ENCODE measurements at places on chromosomes 11 and 22.
A peak's percentile ranks its signal among the peaks of the same experiment; 100 is the strongest.

DNA sequence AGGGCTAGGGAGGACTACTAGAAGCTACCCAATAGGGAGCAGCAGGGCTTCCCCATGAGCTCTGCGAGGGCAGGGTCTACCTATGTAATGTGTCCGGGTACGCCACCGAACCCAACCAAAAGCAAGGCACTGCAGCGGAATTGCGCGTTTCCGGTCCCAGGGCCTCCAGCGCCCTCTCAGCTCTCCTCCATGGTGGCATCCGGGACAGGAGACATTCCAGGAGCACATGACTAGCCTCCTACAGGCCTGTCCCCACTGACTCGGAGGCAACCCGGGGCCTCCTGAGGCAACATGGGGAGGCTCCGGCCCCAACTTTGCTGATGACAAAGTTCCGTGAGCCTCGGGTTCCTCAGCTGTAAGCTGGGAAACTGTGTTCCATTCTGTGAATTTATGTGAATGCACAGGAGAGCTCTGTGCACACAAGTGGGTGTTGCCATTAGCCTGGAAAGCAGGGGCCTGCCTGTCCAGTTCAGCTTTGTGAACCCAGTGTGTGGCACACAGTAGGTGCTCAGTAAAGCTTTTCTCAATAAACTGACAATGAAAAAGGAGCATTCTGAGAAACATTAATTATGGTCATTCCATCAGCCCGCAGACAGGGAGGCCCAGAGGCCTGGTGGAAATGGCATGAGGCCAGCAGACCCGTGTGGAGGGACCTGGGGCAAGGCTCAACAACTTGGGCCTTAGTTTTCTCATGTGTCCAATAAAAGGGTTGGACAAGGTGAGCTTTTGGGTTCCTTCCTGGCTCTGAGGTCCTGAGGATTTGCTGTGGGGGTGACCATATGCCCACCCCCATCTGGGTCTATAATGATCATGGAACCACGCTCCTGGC, 50.3 kb downstream of the CHRDL2 start:
- no peak overlapping the region for H3K27ac ChIP-seq
- H3K4me1 ChIP-seq = no peaks in the 10 kb centered on the region
- peaks cover 8% of the 10 kb centered on the region for H3K27me3 ChIP-seq
- H3K36me3 ChIP-seq = no peaks in the 10 kb centered on the region

GRCh38 chr11:118056806-118057205, 20.1 kb upstream of the TMPRSS4 start:
- peak overlapping the region; percentile 44 for H3K27ac ChIP-seq
- peaks cover 12% of the 10 kb centered on the region for H3K4me1 ChIP-seq
- peaks cover 15% of the 10 kb centered on the region for H3K27me3 ChIP-seq
- no peak overlapping the region for H3K4me3 ChIP-seq
- H3K36me3 ChIP-seq = no peaks in the 10 kb centered on the region
- no peak for DNase-seq

DNA sequence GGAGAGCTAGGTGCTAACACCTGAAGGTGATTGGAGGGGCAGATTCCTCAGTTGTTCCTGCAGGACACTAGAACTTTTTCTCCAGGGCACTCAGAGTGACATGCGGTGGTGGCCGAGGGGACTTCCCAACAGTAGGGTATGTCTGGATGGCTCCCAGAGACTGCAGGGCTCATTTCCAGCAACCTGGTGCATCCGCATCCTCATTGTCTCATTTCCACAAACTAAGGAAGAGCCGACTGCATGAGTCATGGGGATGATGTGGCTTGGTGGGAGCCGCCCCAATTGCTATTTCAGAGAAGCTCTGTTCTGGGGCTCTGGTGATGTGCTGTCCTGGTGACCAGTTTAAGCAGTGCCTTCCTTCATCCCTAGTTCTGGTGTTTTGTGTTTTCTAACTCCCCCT, 2.8 kb upstream of the ROBO4 start:
- no peak overlapping the region for H3K4me3 ChIP-seq
- no peak for DNase-seq
- no peaks in the 10 kb centered on the region for H3K36me3 ChIP-seq
- peaks cover 42% of the 10 kb centered on the region for H3K27me3 ChIP-seq
- no peaks in the 10 kb centered on the region for H3K4me1 ChIP-seq
- no peak overlapping the region for H3K27ac ChIP-seq

- H3K27me3 ChIP-seq = no peaks in the 10 kb centered on the region
- no peaks in the 10 kb centered on the region for H3K36me3 ChIP-seq
- H3K4me3 ChIP-seq = no peak overlapping the region
- no peak for DNase-seq
Observed at GRCh38 chr22:30889268-30889995, 79.1 kb downstream of the MORC2 start.

DNA sequence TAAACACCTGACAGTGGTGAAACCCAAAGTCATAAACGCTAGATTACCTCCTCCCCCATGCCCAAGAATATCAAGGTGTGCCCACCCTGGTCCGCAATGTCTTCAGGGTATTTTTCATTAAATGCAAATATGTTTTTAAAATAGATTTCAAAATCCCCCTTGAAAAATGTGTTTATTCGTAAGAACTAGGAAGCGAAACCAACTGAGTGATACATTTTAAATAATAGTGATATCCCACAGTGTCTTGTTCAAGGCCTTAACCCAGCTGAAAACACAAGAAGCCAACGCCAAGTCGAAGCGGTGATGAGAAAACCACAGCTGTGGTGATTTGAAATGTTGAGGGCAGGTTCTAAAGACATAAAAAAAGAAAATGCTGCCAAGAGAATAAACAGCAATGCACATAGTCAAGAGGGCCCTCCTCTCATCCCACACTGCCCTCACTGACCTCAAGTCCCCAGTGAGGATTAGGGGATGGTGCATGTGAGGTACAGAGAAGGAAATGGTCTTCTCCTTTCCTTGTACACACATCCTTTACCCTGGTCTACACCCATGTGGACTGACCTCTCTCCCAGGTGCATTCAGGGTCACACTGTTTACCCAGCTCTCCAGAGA, 25.5 kb downstream of the KCNJ1 start:
- peak overlapping the region; percentile 57 for H3K27ac ChIP-seq
- peak overlapping the region; percentile 15 for H3K4me3 ChIP-seq
- no peaks in the 10 kb centered on the region for H3K27me3 ChIP-seq
- peaks cover 41% of the 10 kb centered on the region for H3K4me1 ChIP-seq
- DNase-seq = no peak

GRCh38 chr22:44365191-44365590, 52.4 kb upstream of the SHISAL1 start:
- H3K4me1 ChIP-seq = no peaks in the 10 kb centered on the region
- H3K27ac ChIP-seq = no peak overlapping the region
- no peak for DNase-seq
- H3K27me3 ChIP-seq = no peaks in the 10 kb centered on the region
- no peaks in the 10 kb centered on the region for H3K36me3 ChIP-seq
- H3K4me3 ChIP-seq = no peak overlapping the region

GRCh38 chr11:46335890-46336562, 11.2 kb upstream of the DGKZ start:
- no peak for DNase-seq
- H3K27ac ChIP-seq = no peak overlapping the region
- H3K36me3 ChIP-seq = no peaks in the 10 kb centered on the region
- peaks cover 14% of the 10 kb centered on the region for H3K4me1 ChIP-seq

GRCh38 chr11:4527926-4528325, 17.1 kb upstream of the OR52M1 start:
- no peaks in the 10 kb centered on the region for H3K36me3 ChIP-seq
- no peak overlapping the region for H3K27ac ChIP-seq
- H3K4me1 ChIP-seq = no peaks in the 10 kb centered on the region
- H3K27me3 ChIP-seq = peaks cover 56% of the 10 kb centered on the region
- no peak for DNase-seq

DNA sequence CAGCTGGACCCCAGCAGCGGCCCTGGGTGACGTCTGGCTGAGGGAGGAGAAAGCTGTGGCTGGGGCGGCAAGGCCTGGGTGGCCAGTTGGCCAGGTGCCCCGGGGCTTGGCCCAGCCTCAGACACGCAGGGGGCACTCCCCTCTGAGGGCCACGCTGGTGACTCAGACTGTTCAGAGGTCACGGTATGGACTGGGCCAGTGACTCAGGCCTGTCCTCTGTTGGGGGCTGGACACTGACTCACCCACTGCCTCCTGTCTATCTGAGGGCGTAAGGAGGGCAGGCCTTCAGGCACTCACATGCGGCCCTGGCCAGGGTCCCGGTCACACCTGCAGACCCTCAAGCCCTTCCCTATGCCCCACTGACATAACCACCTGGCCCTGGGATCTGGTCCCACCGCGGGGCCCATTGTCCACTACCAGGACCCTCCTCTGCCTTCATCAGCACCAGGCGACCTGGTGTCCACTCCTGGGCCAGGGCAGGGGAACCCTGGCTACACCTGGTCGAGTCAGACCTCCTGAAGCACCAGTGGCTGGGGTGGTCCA, 3.7 kb upstream of the MUC5AC start:
- DNase-seq = no peak
- no peak overlapping the region for H3K4me3 ChIP-seq
- no peak overlapping the region for H3K27ac ChIP-seq

GRCh38 chr11:66891851-66892660, 35.2 kb downstream of the LRFN4 start:
- H3K4me3 ChIP-seq = peak overlapping the region; percentile 0
- peak; percentile 73 for DNase-seq
- H3K27me3 ChIP-seq = peaks cover 22% of the 10 kb centered on the region
- no peaks in the 10 kb centered on the region for H3K36me3 ChIP-seq
- H3K4me1 ChIP-seq = peaks cover 9% of the 10 kb centered on the region
- H3K27ac ChIP-seq = no peak overlapping the region

DNA sequence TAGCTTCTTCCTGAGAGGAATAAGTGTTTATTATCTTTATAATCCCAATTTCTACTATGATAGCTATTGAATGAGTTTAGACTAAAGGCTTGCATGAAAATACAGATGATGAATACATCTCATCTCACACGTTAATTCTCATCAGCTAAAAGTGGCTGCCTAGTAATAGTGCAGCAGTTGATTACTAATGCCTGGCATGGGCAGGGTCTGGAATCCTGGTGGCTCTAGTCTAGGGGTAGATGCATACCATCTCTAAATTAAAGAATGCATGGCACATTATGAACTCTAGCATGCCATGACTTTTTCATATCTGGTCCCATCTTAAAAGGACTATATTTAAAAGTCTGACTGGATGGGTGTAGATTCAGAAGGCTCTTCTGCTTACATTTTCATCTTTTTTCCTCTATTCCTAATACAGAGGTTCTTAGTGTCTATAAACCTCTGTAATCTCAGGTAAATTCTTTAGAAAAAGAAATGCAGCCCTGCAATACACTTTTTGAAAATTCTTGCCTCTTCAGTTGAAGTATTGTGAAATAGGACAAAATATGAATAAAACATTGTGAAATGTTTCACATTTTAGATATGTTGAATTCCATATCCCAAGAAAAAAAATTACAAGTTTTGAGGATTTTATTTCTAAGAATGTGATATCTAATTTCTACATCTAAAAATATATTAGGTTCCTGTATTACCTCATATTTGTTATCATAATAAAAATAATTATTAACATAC, 187.6 kb downstream of the C11orf87 start:
- no peak for DNase-seq
- H3K36me3 ChIP-seq = no peaks in the 10 kb centered on the region
- no peak overlapping the region for H3K4me3 ChIP-seq

DNA sequence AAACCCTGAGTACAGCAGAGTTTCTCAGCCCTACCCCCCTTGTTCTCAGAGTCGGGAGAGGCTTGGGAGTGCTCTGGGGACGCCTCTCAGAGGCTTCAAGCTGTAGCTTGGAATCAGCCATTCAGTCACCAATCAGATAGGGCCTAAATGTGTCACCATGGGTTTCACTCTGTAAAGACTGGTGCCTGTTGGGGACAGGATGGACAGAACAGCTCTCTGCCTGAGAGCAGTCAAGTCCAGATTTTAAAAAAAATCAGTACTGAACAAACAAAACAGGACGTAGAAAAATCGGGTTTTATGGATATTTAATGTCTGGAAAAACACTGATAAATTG, 1.3 kb downstream of the FADD start:
- H3K4me3 ChIP-seq = peak overlapping the region; percentile 97
- H3K27ac ChIP-seq = peak overlapping the region; percentile 98
- no peaks in the 10 kb centered on the region for H3K27me3 ChIP-seq
- peaks cover 42% of the 10 kb centered on the region for H3K4me1 ChIP-seq
- H3K36me3 ChIP-seq = peaks cover 15% of the 10 kb centered on the region

DNA sequence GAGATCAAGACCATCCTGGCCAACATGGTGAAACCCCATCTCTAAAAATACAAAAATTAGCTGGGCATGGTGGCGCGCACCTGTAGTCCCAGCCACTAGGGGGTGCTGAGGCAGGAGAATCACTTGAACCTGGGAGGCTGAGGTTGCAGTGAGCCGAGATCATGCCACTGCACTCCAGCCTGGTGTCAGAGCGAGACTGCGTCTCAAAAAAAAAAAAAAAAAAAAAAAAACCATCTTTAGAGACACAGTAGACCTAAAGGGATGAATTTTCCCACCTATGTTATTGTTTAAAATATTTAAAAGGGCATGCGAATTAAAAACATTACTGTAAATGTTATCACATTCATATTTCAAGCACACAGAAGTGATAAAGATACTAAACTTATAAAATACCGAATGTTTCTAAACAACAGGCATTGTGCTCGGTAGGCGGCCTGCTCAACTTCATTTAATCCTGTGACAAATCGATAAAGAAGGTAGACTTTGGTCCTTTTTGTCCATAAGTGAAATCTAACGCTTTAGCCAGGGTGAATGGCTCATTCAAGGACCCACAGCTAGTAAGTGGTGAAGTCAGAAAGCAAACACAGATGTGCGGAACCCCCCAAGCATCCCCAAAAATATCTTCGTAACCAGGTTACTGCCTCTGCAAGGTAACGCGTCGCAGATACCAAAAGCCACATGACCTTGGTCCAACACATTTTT, 16.1 kb downstream of the NCAPD3 start:
- no peaks in the 10 kb centered on the region for H3K4me1 ChIP-seq
- H3K4me3 ChIP-seq = no peak overlapping the region
- H3K27me3 ChIP-seq = no peaks in the 10 kb centered on the region
- H3K36me3 ChIP-seq = peaks cover 41% of the 10 kb centered on the region

DNA sequence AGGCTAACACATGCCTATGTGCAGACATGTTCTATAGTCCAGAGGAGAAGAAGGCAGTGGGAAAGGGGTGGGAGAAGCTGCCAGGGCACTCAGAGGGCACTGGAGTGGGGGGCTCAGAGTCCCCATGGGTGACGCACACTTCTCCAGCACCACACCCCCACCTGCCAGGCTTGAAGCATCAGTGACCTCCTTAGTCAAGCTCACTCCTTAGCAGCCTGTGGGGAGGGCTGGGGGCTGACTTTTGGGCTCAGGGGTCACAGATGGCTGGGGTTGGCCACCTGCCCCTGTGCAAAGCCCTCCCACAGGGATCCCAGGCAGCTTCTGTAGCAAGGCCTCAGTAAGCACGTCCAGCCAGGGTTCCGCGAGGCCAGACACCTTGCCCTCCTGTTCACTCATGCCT, 18.8 kb downstream of the TRIM29 start:
- no peak for DNase-seq
- no peaks in the 10 kb centered on the region for H3K4me1 ChIP-seq
- no peaks in the 10 kb centered on the region for H3K36me3 ChIP-seq
- H3K27me3 ChIP-seq = peaks cover 9% of the 10 kb centered on the region
- no peak overlapping the region for H3K4me3 ChIP-seq
- H3K27ac ChIP-seq = no peak overlapping the region

- DNase-seq = no peak
- no peak overlapping the region for H3K27ac ChIP-seq
- H3K4me3 ChIP-seq = no peak overlapping the region
- no peaks in the 10 kb centered on the region for H3K4me1 ChIP-seq
- H3K36me3 ChIP-seq = no peaks in the 10 kb centered on the region
- peaks cover 2% of the 10 kb centered on the region for H3K27me3 ChIP-seq
Observed at GRCh38 chr11:79007771-79008402, 432.9 kb downstream of the TENM4 start.

GRCh38 chr22:44371741-44372525, 59.2 kb upstream of the SHISAL1 start:
- peaks cover 12% of the 10 kb centered on the region for H3K27me3 ChIP-seq
- no peaks in the 10 kb centered on the region for H3K4me1 ChIP-seq
- H3K4me3 ChIP-seq = no peak overlapping the region

GRCh38 chr22:33699176-33699575, 221.1 kb downstream of the LARGE1 start:
- no peak overlapping the region for H3K27ac ChIP-seq
- H3K4me3 ChIP-seq = no peak overlapping the region
- DNase-seq = no peak
- H3K4me1 ChIP-seq = no peaks in the 10 kb centered on the region
- H3K27me3 ChIP-seq = no peaks in the 10 kb centered on the region

All from natural killer cell treated with Interleukin-12 subunit alpha and Interleukin-12 subunit beta and Interleukin-15 and Interleukin-18, amount 100 ng/mL, for 72 hours (primary cell).